ENCODE measurements at places on chromosomes 1 and 21.

GRCh38 chr1:5830771-5831599 is 161.2 kb downstream of the NPHP4 start:
- peak; percentile 23 for DNase-seq

- no peak for DNase-seq
These were observed 13.8 kb downstream of the RNU5D-1 start for GRCh38 chr1:44717156-44717555.

GRCh38 chr21:45994759-45995685 is 13.5 kb downstream of the COL6A1 start:
- no peak for DNase-seq

GRCh38 chr1:56625819-56626440 is 19.2 kb upstream of the PRKAA2 start:
- DNase-seq = no peak

- DNase-seq = no peak
These were observed 37.3 kb upstream of the HMGN1 start for GRCh38 chr21:39386194-39386593.

DNA sequence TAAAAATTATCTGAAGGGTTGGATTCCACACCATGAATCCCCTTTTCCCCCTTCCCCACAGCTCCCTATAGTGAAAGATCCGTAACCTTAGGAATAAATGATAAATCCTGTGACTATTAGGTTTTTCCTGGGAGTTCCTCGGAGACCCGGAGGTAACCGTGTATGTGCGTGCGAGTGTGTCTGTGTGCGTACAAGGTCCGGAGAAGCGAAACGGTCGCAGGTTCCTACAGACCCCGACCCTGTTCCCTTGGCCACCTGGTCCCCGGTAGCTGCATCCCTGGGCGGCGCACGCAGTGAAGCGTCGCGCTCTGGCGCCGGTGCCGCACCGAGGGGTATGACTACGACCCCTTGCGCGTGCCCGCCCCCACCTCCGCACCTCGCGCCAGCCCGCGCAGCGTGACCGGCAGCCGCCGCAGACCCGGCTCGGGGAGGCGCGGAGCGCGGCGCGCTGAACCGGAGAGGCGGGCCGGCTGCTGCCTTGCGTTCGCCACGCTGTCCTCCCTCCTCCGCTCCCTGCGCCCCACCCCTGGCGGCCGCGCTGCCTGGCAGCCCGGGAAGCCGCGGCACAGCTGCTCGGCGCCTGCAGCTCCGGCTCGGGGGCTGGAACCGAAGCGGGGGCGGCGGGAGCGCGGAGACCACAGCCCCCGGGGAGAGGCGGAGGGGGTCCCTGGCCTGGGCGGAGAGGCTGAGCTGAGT is at the start of gene AK5:
TSS of gene AK5 (plus strand) at position 529 of the 696 bp plus-strand sequence. CDS start 295 bp downstream, outside the sequence.
- DNase-seq = peak; percentile 25

DNA sequence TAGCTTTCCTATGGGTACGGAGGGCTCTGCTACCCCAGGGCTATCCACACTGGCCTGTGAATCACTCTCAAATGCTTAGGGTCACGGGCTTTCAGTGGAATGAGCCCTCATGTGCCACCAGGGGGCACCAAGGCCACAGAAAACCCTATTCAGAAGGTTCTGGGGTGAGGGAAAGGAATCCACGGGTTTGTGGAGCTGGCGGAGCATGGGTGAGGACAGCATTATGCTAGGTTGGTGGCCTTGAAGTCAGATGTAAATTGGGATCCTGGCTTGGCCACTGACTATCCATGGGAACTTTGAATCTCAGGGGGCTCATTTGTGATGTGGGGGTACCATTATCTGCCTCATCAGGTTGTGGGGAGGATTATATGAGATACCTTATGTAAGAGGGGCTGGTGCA is 5.1 kb upstream of the LAMTOR5 start:
- DNase-seq = peak; percentile 65

- no peak for DNase-seq
These were observed 733 bp downstream of the KDM5B start for GRCh38 chr1:202807451-202807925.

GRCh38 chr1:93172778-93173177 is 7.4 kb downstream of the TMED5 start:
- no peak for DNase-seq

- DNase-seq = no peak
These were observed 57.8 kb upstream of the C1orf185 start for GRCh38 chr1:51044199-51044598.

- peak; percentile 30 for DNase-seq
These were observed 504 bp downstream of the PHTF1 start for GRCh38 chr1:113758631-113759332.
